ENCODE measurements at places on chromosomes 11 and 22. TPM values are rescaled to one million over a fixed set of nuclear protein-coding genes. Genes with fewer than 3 reads are reported as not detected.

The MEN1 gene
- 25.7 TPM for total RNA-seq

DNA sequence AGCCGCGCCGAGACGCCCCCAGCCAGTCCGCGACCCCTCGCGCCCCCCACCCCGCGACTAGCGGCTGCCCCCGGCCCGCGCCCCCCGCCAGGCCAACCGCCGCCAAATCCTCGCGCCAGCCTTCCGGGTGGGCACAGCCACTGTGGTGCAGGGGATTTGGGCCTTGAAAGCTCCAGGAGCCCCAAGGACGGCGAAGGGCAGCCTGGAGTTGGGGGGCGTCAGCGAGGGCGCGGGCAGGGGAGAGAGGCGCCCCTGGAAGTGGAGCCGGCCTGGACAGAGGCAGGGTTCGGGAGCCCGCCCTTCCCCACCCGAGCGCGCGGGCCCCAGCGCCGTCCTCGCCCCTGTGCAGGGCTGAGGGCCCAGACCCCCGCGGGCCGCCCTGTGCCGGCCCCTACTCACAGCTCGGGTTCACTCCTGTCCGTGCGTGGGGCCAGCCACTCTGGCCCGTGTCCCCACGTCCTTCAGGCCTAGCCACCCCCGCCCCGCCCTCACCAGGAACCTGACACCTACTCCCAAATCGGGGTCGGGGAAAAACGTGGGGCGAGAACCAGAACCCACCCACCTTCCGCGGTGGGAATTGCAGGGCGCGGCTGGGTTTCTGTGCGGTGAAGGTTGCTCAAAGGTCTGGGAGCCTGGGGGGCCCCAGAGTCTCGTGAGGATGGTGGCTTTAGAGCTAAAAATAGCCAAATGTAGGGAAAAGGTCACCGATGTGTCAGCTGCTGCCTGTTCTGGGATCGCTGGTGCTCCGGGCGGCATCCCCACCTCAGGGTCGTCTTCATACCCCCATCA is at the start of gene CPT1B:
CPT1B (minus strand) TSS at position 441 of the 789 bp plus-strand sequence. CDS start 512 bp downstream, outside the sequence.
- peaks cover 21% of the 10 kb centered on the region for H3K4me1 ChIP-seq
- no peaks in the 10 kb centered on the region for H3K27me3 ChIP-seq
- DNase-seq, result no peak
- H3K4me3 ChIP-seq, result no peak within 1 kb of the TSS

GRCh38 chr11:104700609-104701008 is 197.7 kb downstream of the CASP12 start:
- no peaks in the 10 kb centered on the region for H3K27me3 ChIP-seq
- H3K27ac ChIP-seq, result no peak overlapping the region
- H3K36me3 ChIP-seq, result no peaks in the 10 kb centered on the region
- no peak for DNase-seq
- no peak overlapping the region for H3K4me3 ChIP-seq

DNA sequence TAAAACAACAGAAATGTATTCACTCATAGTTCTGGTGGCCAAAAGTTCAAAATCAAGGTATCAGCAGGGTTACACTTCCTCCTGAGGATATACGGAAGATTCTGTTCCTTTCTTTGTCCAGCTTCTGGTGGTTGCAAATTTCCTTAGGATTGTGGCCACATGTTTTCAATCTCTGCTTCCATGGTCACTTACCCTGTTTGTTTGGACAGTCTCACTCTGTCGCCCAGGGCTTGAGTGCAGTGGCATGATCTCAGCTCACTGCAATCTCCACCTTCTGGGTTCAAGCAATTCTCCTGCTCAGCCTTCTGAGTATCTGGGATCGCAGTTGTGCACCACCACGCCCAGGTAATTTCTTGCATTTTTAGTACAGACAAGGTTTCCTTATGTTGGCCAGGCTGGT is 534.3 kb downstream of the KCNA4 start:
- H3K27me3 ChIP-seq, result no peaks in the 10 kb centered on the region
- no peaks in the 10 kb centered on the region for H3K36me3 ChIP-seq
- no peak overlapping the region for H3K27ac ChIP-seq
- H3K4me3 ChIP-seq, result no peak overlapping the region
- H3K4me1 ChIP-seq, result no peaks in the 10 kb centered on the region

DNA sequence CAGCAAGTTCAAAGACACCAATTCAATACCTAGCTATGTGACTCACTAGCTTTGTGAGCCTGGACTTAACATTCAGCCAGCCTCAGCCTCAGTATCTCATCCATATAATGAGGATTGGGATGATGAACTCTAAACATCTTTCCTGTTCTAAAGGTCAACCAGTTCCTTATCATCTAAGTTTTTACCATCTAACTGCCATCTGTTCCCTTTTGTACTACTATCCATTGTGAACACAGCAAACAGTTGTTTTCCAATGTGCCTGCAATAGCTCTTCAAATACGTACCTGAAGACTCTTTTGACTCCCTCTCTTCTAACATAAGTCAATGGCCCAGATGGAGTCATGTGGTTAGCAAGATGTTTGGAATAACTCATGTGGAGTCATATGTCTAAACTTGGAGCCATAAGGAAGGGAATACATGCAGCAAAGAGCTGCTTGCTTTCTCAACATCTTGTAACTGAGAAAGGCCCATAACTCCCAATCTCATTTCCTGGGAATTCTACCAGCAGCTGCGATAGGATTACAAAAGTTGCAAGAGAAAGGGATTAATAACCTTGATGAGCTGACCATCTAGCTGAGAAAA is 19.4 kb downstream of the SYTL2 start:
- no peaks in the 10 kb centered on the region for H3K4me1 ChIP-seq
- H3K4me3 ChIP-seq, result no peak overlapping the region
- H3K27me3 ChIP-seq, result no peaks in the 10 kb centered on the region

The ZNRF3 gene
- 4.5 TPM for total RNA-seq

DNA sequence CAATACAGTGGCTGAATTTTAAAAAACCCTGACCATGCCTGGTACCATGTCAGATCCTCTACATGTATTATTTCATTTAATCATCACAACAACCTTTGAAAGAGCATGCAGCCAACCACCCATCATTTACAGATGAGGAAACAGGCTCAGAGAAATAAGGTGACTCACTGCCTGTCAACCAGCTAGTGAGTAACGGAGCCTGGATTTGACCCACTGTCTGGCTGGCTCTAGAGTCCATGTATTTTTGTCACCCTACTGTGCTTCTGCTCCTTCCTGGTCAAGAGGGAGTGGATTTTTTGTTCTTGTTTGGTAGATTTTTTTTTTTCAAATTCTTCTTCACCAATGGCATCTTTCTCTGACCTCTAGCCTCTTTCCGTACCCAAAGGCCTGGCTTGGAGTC is 77.4 kb downstream of the CWC15 start:
- H3K27ac ChIP-seq, result no peak overlapping the region
- no peaks in the 10 kb centered on the region for H3K36me3 ChIP-seq
- no peaks in the 10 kb centered on the region for H3K27me3 ChIP-seq

DNA sequence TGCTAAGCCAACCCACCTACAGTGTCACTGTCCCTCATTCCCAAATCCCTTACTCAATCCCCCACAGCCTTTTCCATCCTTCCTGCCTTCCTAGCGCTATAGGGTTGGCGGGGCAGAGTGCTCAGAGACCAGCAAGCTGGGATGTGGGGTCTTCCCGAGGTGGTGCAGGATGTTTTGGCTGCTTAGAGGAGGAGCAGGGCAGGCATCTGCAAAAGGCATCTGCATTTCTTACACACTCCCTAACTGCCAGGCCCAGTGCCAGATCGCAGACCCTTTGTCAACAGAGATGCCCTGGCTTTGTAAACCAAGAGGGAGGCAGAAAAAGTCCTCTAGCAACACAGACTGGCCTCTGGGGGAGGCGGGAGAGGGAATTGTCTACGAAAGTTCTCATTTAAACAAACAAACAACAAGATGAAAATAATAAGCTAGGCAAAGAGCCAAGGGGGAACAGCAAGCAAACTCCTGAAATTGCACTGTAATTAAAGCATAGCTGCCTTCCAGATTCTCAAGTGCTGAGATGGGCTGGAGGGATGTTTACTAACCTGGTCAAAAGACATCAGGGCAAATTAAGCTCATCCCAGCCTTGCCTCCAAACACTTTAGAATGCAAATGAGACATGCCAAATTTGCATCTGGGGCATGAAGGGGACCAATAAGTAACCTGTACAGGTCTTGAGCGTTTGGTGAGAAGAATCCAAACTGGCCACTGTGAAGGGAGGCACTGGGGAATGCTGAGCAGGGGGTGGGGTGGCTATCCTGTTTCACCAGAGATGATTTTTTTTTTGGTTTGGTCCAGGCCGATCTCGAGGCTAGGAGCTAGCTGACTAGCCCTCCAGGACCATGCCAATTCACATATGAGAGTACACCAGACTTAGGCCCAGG is 38.1 kb upstream of the ADA2 start:
- H3K36me3 ChIP-seq, result no peaks in the 10 kb centered on the region
- DNase-seq, result no peak
- peak overlapping the region; percentile 74 for H3K27ac ChIP-seq

- no peaks in the 10 kb centered on the region for H3K36me3 ChIP-seq
- no peak overlapping the region for H3K27ac ChIP-seq
- peak; percentile 11 for DNase-seq
- no peaks in the 10 kb centered on the region for H3K4me1 ChIP-seq
These were observed 393.5 kb downstream of the BUD13 start for GRCh38 chr11:116379185-116379828.

GRCh38 chr22:37181681-37182080 is 6.4 kb downstream of the C1QTNF6 start:
- no peak for DNase-seq
- H3K36me3 ChIP-seq, result no peaks in the 10 kb centered on the region
- H3K4me3 ChIP-seq, result no peak overlapping the region
- no peaks in the 10 kb centered on the region for H3K27me3 ChIP-seq
- H3K4me1 ChIP-seq, result peaks cover 41% of the 10 kb centered on the region

GRCh38 chr11:85766721-85767161 is 44.2 kb downstream of the SYTL2 start:
- no peak overlapping the region for H3K4me3 ChIP-seq
- no peak overlapping the region for H3K27ac ChIP-seq
- no peaks in the 10 kb centered on the region for H3K4me1 ChIP-seq

DNA sequence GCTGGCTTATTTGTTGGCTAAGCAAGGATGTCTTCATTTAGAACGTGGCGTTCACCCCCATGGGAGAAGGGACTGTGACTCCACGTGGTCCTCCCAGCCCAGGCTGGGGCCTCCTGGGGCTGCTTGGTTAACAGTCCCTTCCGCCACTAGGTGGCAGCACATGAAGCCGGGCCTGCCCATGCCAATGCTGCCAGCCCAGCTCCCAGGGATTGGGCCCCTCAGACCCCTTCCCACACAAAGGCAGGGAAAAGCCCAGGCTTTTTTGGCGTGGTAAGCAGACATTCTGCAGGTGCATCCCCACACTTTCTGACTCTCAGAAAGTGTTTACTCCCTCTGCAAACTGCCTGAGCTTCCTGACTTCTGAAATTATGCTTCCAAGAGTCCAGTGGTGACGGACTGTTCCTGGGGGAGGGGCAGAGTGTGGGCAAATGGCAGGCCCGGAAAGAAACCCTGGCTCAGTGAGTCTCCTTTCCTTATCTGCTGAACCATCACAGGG is 3.1 kb downstream of the CBX6 start:
- DNase-seq, result peak; percentile 82
- H3K4me3 ChIP-seq, result no peak overlapping the region
- H3K27me3 ChIP-seq, result peaks cover 26% of the 10 kb centered on the region
- H3K4me1 ChIP-seq, result peaks cover 39% of the 10 kb centered on the region
- H3K36me3 ChIP-seq, result no peaks in the 10 kb centered on the region
- H3K27ac ChIP-seq, result no peak overlapping the region

DNA sequence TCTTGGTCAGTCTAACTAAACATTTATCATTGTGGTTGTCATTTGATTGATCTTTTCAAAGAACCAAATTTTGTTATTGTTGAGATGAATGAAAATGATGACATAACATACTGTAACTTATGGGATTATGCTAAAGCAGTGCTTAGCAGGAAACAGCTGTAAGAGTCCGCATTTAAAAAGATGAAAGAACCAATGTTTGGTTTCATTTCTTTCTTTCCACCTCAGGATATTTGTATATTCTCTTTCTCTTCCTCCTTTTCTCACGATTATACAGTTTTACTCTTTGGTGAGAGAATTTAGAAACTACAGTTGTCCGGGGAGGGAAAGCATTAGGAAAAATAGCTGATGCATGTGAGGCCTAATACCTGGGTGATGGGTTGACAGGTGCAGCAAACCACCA is 23.1 kb downstream of the PIH1D2 start:
- H3K4me1 ChIP-seq, result peaks cover 5% of the 10 kb centered on the region
- no peak overlapping the region for H3K27ac ChIP-seq
- peaks cover 65% of the 10 kb centered on the region for H3K36me3 ChIP-seq
- no peak for DNase-seq
- H3K27me3 ChIP-seq, result no peaks in the 10 kb centered on the region

DNA sequence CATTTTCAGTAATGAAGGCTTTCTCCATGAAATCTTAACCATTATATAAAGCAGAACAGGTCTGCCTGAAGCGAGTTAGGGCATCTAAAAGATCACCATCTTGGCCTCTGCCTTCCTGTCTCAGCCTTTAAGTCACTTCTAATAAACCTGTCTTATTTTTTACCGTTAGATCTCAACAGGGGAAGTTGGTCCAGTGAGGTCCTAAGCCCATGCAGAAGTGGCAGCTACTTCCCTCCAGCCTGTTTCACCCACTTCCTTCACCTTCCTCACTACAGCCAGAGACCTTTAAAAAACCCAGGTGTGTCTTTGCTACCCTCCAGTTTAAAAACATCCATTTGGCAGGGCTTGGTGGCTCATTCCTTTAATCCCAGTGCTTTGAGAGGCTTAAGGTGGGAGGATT is 14.1 kb upstream of the LIPT2 start:
- no peak overlapping the region for H3K27ac ChIP-seq
- H3K4me3 ChIP-seq, result no peak overlapping the region
- no peaks in the 10 kb centered on the region for H3K27me3 ChIP-seq
- no peaks in the 10 kb centered on the region for H3K36me3 ChIP-seq
- H3K4me1 ChIP-seq, result no peaks in the 10 kb centered on the region

The SCT gene
- total RNA-seq, result not detected

The OR8K1 gene
- not detected for total RNA-seq

DNA sequence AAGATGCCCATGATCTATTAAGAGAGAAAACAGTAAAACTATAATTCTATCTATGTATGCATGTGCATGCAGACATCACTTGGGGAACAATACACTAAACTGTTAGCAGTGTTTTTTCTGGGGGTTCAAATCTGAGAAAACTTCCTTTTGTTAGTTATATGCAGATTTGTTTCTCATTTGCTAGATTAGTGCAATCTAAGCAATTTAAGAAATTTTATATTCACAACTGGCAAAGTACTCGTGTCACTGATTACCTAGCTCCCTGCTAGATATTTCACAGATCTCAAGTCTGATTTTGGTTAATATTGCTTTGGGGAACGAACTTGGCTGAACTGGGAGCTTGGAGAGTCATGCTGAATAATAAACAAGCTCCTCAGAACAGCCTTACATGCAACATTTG is 14.9 kb upstream of the OSBP start:
- H3K4me1 ChIP-seq, result no peaks in the 10 kb centered on the region
- H3K27me3 ChIP-seq, result no peaks in the 10 kb centered on the region
- no peaks in the 10 kb centered on the region for H3K36me3 ChIP-seq

The OR52N4 gene
- not detected for total RNA-seq

DNA sequence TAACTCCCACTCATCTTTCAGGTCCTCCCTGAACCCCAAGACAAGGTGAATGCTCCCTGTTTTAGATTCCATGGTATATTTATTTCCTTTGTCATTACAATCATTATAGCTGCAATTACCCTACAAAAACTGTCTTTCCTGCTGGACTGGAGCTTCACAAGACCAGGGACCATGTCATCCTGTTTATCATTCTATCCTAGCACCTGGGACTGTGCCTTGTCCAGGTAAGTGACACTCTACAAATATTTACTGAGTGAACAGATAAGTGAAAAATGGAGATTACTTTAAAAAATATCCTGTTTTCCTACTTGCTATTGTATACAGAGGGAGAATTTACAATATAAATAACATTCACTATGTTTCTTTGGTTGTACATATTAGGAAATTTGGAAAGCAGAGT is 22.5 kb upstream of the ELF5 start:
- no peaks in the 10 kb centered on the region for H3K36me3 ChIP-seq
- H3K27me3 ChIP-seq, result peaks cover 7% of the 10 kb centered on the region
- no peak for DNase-seq
- H3K4me1 ChIP-seq, result no peaks in the 10 kb centered on the region
- no peak overlapping the region for H3K4me3 ChIP-seq
- H3K27ac ChIP-seq, result no peak overlapping the region

Data from transverse colon (tissue), 4 donors.